Airway epithelial cell (primary cell): ENCODE measurements at places on chromosomes 6 and 20. TPM values are rescaled to one million over a fixed set of nuclear protein-coding genes. Genes with fewer than 3 reads are reported as not detected.

NSFL1C gene
- total RNA-seq, result 47.6 and 65.8 TPM in 2 replicates

FNDC11 gene
- 0.42 and 1.3 TPM in 2 replicates for total RNA-seq

UNC5CL gene
- 0.19 and 0.28 TPM in 2 replicates for total RNA-seq

HDGFL1 gene
- total RNA-seq, result not detected in 2 replicates

KHDC1 gene
- total RNA-seq, result 1.4 and 1.7 TPM in 2 replicates

MYBL2 gene
- total RNA-seq, result 38.6 and 47.8 TPM in 2 replicates

BTNL2 gene
- total RNA-seq, result not detected in 2 replicates

TRIM15 gene
- not detected in 2 replicates for total RNA-seq

C6orf132 gene
- total RNA-seq, result 36.0 and 50.2 TPM in 2 replicates

SLC22A7 gene
- not detected in 2 replicates for total RNA-seq

EDN3 gene
- not detected in 2 replicates for total RNA-seq

SNX21 gene
- 23.2 and 37.3 TPM in 2 replicates for total RNA-seq

LRRC1 gene
- 16.4 and 20.4 TPM in 2 replicates for total RNA-seq

MDFI gene
- total RNA-seq, result 270 and 324 TPM in 2 replicates

SRSF3 gene
- 328 and 368 TPM in 2 replicates for total RNA-seq

FLRT3 gene
- 19.7 and 19.9 TPM in 2 replicates for total RNA-seq

IP6K3 gene
- 0.07 TPM in 1 of 2 replicates, not detected in the other for total RNA-seq
